Esophagus muscularis mucosa (tissue), 4 donors: ENCODE measurements at places on chromosomes 2 and 18. TPM values are rescaled to one million over a fixed set of nuclear protein-coding genes. Genes with fewer than 3 reads are reported as not detected.

DNA sequence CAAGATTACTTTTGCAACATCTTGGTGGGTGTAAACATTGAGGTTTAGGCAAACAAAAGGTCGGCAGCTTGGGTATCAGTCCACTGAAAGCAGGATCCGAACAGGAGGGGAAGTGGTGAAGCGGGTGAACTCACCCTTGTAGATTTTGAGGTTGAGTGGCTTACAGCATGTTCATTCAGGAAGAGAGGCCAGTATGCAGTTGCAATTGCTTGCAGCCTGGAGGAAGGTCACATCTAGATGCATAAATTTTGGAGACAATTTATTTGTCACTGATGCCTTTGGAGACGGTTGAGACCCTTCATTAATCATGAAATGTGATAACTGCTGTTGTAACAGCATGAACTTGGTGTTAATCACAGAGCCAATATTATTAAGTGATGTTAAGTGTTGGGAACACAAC is 131.1 kb downstream of the LTBP1 start:
- DNase-seq: no peak

DNA sequence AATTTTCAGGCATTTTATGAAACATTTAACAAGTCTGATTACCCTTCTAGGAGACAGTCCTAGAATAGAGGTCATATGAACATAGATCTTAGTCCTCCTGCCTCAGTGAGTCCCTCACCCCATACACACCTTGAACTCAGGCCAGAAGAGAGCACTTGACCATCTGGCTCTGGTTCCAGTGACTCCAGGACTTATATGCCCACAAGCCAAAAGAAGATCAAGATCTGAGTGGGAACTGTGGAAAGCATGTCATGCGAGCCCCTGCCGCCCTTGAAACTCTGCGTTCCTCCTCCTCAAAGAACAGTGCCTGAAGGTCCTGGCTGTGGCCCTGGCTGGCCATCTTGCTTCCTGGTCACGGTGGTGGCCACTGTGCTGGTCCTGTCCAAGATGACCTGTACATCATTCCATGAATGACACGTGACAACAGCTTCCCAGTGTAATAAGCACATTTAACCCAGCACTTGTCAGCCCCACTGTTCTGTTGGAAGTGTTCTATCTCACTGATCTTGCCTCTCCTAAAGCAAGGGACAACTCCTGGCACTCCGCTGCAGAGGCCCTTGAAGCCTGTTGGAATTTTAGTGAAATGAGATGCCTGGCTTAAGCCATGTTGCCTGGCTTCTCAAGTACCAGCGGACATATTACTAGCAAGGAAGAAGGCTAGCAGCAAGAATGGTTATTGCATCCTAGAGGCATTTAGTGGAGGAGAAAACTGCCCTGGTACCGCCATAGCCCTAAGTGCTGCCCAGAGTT is 17.6 kb downstream of the TTC32 start:
- DNase-seq: peak; percentile 89

DNA sequence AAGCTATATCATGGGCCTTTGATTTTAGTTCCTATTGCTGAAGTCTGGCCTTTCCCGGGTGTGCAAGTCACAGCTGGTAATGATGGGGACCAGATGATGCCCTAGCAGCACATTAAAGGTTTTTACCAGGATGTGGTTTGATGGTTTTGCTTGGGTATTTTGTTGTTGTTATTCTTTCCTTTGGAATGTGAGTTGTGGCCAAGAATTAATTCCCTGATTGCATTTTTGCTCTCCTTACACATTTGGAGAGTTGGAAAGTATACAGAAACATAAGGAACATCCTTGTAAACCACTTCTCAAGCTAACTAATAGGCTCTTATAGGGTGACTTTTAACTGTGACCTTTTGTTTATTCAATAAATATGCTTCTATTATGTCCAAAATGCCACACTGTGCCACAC is 154.1 kb upstream of the MMADHC start:
- no peak for DNase-seq

Gene B3GNT7
- 7.0 TPM for total RNA-seq
